ENCODE measurements at places on chromosomes 1 and 21.

- no peak for DNase-seq
Observed at GRCh38 chr1:32622806-32623681, 27.3 kb downstream of the ZBTB8OS start.

DNA sequence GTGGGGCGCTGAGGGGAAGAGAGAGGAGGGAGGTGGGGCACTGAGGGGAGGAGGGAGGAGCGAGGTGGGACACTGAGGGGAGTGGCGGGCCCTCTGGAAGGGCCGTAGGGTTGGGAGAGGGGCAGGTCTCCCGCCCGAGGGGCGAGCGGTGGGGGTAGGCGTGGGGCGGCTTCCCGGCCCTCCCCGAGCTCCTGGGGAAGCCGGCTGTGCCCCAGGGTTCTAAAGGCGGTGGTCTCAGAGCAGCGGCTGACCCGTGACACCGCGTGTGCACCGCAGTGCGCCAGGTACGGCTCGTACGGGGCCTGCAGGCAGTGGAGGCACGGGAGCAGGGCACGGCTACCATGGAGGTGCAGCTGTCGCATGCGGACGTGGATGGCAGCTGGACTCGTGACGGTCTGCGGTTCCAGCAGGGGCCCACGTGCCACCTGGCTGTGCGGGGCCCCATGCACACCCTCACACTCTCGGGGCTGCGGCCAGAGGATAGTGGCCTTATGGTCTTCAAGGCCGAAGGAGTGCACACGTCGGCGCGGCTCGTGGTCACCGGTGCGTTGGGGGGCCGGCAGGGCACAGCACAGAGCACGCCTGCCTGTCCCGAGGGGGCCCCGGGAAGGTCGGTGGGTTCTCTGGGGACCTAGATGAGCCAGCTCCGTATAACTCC lies 68.5 kb downstream of the OBSCN start:
- no peak for DNase-seq

DNA sequence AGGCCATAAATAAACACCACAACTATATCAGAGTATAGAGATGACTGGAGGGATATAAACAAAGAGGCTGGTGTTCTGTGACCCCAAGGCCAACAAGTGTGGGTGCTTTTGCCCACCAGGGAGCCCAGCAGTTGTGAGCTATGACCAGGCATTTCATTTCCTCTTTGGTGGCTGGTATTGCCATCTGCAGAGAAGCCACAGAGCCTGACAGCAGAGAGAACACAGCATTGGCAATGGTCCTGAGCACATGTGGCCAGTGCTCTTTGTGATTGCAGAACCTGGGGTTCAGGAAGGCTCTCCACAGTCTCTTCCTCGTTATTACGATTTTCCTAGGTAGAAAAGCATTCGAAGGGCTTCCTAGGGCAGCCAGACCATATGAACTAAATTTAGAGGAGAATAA lies 112.3 kb downstream of the TM2D1 start:
- DNase-seq, result no peak

GRCh38 chr1:172960019-172960418 lies 90.7 kb downstream of the TNFSF18 start:
- DNase-seq, result no peak

DNA sequence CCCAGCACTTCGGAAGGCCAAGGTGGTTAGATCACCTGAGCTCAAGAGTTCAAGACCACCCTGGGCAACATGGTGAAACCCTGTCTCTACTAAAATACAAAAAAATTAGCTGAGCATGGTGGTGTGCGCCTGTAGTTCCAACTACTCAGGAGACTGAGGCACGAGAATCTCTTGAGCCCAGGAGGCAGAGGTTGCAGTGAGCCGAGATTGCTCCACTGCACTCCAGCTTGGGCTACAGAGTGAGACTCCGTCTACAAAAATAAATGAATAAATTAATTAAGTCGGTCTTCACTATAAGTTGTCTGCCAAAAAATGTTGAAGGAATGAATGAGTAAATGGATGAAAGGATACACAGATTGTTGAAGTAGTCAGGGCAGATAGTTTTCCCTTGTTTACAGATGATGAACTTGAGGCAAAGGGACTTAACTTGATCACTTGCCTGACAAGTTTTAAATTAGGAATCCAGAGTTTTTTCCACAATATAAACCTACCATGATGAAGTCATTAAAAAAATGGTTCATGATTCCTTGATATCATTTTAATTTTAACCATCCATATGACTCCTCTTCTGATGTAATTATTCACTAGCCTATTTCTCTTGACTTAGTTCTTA lies 130.8 kb downstream of the TLR5 start:
- DNase-seq, result no peak

GRCh38 chr1:56502700-56503245 lies 76.6 kb downstream of the PLPP3 start:
- DNase-seq, result no peak

DNA sequence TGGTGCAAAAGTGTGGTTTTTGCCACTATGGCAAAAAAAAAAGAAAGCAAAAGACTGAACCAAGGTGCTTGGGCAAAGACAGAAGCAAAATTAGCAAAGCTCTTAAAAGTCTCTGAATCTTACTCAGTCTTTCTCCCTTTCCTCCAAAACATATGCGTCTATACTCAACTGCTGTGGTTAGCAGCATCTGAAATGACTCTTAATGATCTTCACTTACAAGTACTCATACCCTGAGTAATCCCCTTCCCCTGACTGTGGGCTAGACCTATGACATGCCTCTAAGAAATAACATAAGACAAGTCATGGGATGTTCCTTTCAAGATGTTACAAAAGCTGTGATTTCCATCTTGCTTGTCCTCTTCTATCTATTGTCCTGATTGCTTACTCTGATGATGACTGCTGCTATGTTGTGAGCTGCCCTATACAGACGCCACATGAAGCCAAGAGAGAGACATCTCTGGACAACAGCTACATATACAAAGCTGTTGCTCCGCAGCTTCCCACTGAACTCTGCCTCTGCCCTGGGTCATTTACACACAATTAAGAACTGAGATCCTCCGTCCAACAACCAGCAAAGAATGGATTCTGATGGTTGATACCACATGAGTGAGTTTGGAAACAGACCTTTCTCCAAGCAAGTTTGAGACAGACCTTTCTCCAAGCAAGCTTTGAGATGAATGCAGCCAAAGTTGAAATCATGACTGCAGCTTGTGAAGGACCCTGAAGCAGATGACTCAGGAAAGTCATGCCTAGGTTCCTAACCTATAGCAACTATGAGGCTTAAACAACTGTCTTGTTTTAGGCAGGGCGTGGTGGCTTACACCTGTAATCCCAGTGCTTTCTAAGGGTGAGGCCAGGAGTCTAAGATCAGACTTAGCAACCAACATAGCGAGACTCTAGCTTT lies 55.2 kb downstream of the PUM1 start:
- no peak for DNase-seq

DNA sequence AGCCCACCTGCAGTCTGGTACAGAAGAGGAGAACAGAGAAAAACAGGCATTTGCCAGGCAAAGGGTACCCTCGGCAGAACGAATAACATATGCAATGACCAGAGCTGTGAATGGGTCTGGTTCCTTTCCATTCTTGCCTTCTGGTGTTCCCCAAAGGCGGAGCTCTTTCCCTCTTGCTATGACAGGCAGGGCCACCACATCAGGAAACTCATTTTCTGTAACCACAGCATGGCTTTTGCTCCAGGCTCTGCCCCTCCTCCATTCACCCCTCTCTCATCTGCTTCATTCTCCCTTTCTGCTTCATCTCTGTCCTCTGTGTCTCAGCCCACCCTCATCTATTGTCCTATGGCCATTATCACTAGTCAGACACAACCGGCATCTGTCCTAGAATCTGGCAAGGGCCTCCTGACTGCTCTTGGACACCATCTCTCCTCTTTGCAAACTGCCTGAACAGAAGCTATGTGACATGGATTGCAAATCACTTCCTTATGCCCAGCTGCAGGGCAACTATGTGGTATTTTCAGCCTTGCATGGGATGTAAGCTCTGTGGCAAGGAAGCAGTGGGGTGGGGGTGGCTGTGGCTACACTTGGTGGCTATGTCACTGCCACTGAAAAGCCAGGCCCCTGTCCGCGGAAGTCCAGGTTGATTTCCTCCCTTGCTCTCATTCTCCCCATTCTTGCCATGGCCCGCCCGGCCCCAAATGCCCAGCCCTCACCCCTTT lies 78.8 kb upstream of the ABCD3 start:
- DNase-seq, result no peak

GRCh38 chr1:176374967-176375569 lies 87.9 kb upstream of the PAPPA2 start:
- DNase-seq, result peak; percentile 80

DNA sequence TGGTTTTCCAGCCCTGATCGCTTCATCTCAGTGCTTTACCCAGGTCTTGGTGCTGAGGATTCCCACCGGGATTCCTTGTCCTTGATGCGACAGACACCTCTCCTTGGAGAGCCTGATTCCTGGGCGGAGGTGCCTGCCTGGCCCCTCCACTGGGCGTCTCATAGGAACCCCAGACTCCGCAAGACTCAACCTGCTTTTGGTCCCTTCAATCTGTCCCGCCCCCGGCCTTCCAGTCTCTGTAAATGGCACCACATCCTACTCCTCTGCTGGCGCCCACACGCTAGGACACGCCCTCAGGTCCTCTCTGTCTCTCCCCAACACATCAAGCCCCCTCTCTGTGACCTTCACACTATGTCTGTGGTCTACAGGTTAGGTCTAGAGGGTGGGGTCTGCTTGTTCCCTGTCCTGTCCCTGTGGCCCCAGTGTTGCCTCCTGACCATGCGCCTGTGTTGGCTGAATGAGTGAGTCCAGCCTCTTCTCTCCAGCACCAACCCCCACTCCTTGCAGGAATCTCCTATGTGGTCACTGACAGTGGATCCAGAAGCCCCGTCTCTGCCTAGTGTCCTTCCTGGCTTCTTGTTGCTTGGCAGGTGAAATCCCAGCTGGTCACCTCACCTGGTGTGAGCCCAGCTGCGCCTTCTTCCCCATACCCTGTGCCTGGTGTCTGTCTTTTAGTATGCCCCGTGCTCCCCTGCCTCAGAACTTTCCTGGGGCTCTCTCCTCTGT lies 119.7 kb upstream of the C1orf174 start:
- no peak for DNase-seq

DNA sequence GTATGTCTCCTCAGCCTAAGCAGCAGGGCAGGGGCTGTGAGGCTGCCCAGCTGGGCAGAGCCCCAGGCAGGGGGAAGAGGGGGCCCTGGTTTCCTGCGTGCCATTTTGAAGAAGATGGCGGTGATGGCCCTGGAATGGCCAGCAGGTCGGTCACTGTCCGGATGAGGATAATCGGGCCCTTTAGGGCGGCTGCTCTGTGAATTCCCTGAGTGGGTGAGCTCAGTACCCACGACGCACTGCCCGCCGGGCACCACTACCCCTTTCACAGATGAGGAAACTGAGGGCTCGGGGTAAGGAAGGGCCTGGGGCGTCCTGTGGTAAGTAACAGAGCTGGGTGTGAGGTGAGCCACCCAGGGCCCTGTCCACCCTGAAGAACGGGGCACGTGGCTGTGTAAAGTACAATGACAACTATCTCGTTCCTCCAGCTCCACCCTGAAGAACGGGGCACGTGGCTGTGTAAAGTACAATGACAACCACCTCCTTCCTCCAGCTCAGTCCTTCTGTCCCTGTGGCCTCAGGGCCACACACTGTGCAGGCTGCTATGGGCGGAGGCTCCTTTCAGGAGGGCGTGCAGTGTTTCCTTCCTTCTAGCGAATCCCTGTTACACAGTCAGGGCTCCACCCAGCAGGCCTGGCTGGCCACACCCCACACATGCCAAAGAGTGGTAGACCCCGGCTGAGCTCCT lies 23.2 kb downstream of the ITGB2 start:
- no peak for DNase-seq

DNA sequence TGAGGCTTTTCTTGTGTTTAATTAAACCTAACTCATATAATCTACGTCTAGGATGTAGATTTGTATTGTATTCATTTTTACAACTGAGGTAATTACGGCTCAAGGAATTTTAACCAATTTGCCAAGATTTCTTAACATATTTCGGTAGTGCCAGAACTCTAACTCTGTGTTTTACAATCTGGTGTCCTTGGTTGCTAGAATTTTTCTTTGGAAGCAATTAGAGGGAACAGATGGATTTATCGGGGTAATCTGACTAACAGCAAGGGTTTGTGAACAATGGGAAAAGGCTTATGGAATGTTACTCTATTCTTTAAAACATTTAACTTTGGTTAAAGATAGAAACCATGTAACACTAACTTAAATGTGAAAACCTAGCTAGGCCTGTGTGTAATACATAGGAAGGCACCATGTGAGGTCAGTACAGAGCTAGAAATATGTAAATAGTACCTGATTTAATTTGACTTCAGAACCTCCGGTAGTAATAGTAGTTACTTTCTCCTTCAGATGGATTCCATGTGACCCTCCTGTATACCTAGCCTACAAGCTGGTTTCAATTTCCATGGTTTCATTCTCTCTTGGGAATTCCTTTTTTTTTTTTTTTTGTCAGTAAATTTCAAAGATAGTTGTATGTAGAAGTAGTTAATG lies 1.2 kb downstream of the MTF2 start:
- DNase-seq, result peak; percentile 33

DNA sequence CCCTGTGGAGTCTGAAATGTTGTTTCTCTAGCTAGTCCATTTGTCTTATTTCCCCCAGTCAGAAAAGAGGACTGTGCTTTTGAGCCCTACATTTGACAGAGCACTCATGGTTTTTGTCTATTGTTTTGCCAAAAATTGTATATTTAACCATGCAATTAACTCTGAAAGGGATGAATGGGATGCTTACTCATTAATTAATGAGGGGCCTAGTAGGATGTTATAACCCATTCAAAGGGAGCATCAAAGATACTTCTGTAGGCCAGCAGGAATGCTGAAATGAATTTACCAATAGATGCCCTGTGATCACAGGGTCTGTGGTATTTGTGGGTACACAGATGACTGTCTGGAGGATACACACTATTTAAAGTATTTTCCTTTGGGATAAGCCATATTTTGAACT lies 147.7 kb downstream of the FCRL5 start:
- no peak for DNase-seq
